ENCODE measurements at places on chromosomes 6 and 20.

GRCh38 chr6:41954668-41955067, 13.1 kb upstream of the CCND3 start:
- no peak for DNase-seq

DNA sequence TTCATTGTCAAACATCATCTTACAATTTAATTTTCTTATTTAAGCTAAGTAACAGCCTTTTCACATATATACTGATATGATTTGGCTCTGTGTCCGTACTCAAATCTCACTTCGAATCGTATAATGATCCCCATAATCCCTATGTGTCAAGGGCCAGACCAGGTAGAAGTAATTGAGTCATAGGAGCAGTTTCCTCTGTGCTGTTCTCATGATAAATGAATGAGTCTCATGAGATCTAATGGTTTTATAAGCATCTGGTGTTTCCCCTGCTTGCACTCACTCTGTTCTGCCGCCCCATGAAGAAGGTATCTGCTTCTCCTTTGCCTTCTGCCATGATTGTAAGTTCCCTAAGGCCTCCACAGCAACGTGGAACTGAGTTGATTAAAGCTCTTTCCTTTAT, 25.1 kb upstream of the CMTR1 start:
- no peak for DNase-seq

GRCh38 chr6:13166916-13167315, 161.4 kb downstream of the TBC1D7 start:
- DNase-seq: no peak

GRCh38 chr20:10795286-10796026, 121.7 kb upstream of the JAG1 start:
- DNase-seq: no peak

DNA sequence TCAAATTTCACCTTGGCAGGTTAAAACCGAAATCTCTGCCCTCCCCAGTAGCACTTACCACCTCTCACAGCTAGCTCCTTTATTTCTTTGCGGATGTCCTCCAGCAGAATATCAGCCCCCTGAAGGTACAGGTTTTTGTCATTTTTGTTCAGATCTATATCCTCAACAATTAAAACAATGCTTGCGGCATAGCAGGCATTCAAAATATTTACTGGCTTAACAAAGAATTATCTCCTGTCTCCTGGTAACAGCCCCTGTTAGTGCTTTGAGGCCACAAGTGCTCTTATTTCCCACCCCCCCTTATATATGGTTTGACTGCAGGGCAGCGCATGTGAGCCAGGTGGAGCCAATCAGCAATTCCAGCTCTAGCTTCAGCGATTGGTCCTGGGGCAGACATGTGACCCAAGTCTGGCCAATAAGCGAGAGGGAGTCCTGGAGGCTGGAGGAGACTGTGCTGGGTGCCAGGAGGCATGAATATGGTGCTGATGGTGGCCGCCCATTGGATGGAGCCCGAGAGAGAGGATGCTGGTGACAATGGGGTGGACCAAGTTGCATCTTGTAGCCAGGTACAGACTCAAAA, 21.0 kb downstream of the SULF2 start:
- DNase-seq: no peak

DNA sequence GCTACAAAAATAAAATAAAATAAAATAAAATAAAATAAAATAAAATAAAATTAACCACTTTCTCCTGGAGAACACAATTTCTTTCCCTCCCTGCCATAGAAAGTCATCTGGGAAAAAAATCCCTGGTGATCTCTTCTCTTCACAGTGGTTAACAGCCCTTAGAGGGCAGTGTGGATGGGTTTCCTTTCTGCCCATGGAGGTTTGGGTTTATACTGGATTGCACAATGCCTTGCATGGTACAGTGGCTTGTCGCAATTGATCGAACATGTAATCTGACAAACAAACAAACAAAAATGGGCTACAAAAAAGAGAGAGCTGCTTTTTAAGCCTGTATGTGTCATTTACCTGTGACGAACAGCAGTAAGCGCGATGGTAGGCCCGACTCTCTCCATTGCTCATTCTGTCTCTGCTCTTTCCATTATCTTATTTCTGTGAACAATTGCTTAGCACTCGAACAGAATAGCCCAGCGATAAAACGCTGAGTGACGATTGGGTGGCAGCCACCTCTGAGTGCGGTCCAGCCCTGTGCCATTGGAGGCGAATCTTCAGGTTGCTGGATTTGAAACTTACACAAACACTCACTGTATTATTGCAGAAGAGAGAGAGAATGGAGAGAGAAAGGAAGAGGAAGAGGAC, 166.1 kb downstream of the CD83 start:
- DNase-seq: no peak

DNA sequence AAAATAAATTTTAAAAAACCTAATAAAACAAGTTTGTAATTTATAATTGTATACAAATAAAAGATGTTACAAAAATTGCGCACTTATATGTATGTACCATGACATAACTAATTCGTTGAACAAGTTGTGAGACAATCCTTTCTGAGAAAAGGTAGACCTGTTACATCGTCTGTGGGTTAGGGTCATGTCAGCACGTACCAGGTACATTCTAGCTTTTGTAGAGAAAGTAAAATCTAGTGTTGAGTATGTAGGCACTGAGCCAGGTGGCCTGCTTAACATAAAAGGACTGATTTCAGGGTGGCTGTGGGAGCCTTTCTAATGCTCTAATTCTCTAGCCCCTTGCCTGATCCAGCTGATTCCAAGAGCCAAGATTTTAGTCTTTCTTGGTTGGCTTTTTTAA, 10.4 kb downstream of the RPL7L1 start:
- DNase-seq: no peak

DNA sequence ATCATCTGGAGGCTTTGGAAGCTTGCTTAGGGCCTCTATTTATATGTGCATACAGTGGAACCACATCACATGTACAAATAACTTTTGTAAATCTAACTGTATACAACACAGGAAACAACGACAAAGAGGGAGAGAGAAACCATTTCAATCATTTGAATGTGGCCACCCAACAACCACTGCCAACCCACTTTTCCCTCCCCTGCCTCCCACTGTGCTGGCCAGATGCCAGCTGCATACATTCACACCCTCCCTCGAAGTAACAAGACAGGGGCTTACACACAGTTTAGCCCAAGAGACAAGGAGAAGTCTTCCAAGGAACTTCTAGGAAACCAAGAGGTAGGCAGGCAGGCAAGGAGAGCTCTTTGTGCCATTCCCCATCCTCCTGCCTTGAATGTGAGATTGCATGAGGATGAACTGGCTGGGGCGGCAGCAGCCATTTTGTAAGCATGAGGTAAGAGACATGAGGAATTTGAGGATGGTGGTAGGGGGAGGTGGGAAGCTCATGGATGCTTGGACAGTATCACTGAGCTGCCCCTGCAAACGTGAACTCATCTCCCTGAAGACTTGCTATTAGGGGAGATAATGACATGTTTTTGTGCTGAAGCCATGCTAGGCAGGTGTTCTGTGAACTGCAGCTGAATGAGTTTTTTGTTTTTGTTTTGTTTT, 18.2 kb downstream of the BMP7 start:
- no peak for DNase-seq

DNA sequence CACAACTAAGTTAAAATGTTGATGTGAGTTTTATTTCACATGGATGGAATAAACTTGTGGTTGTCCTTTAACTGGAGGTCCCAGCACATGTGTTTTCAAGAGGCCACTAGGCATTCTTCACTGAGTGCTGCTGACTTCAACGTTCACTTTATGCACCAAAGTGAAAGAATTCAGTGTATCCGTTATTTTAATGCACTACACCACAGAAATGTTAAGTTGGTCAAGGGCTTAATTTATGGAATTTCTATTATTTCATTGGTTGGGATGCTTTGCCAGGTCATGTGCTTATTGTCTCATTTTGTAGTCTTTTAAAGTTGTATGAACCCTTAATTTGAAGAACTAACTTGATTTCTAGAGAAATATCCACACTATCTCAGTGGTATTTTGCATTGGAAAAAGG, 106.4 kb downstream of the PPP1R14C start:
- no peak for DNase-seq

GRCh38 chr6:68282646-68283045, 352.4 kb upstream of the ADGRB3 start:
- DNase-seq: no peak

DNA sequence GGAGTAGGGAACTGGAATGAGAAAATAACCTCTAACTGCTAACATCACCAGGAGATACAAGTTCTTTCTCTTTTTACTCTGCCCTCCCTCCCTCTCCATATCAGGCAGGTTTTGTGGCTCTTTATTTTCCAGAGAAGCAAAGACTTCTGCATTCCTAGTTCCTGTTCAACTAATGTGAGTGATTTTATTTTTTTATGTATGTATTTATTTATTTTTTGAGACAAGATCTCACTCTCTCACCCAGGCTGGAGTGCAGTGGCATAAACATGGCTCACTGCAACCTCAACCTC, 6.0 kb upstream of the IER3 start:
- no peak for DNase-seq

Measured in DMS79 (cell line).